ENCODE measurements at places on chromosomes 2 and 18.

- DNase-seq, result no peak
Measured at GRCh38 chr2:80670763-80671162, 366.2 kb upstream of the LRRTM1 start.

DNA sequence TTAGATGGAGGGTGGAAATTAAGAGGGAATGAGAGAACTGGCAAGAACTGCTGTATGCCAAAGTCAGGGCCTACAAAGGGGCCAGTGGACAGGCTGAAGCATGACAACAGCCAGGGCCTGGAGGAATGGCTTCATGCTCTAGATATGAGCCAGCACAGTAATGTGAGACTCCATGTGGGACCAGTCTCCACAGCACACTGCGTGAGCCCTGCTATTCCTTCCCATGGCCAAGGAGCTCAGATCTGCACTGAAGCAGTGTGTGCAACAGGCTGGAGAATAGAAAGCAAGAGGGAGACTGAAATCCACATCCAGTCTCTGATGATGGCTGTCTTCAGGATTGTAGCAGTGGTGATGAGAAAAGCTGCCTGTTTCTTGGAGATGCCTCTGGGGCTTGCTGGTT lies 162.8 kb downstream of the TPGS2 start:
- DNase-seq, result no peak

GRCh38 chr18:21632393-21632792 lies 20.3 kb downstream of the SNRPD1 start:
- no peak for DNase-seq

GRCh38 chr18:62832282-62832681 lies 116.9 kb downstream of the PHLPP1 start:
- no peak for DNase-seq

GRCh38 chr2:193847130-193847529 lies 1652.4 kb upstream of the TMEFF2 start:
- no peak for DNase-seq

GRCh38 chr2:158414538-158414937 lies 42.0 kb downstream of the CCDC148 start:
- no peak for DNase-seq

- DNase-seq, result no peak
Measured at GRCh38 chr2:113940891-113941290, 51.0 kb downstream of the ACTR3 start.

GRCh38 chr2:222796413-222797103 lies 64.3 kb upstream of the ACSL3 start:
- DNase-seq, result no peak

DNA sequence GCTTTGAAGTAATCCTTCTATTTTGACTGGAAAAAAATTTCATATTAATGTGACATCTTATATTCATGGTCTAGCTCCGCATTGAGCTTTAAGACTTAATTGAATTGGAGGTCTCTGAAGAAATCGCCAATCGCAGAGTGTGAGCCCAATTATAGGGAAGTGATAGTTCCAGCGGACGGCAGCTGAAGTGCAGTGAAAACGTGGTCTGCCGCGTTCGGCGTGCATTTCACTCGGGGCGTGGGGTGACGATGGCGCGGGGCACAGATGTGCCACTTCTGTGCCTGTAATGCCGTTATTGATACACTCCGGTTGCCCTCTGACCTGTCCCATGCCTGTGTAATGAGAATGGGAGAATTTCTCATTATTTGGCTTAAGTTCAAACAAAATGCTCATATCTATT lies 106.7 kb downstream of the TSHZ1 start:
- DNase-seq, result no peak

DNA sequence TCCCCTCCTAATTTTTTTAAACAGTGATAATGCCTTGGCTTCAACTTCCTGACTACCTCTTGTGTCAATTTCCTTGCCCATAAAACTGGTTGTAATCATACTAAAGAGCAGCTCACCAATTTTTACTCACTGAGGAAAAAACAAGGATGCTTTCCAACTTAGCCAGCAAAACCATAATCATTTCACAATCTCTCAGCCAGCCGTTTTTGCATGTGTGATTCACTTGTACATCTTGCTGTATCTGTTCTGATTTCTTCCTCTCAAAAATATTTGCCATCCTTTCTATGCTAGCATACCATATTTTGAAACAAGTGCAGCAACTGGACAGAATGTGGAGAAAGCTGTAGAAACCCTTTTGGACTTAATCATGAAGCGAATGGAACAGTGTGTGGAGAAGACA lies 60.7 kb downstream of the RAB27B start:
- no peak for DNase-seq

GRCh38 chr2:54581326-54582039 lies 125.4 kb downstream of the SPTBN1 start:
- no peak for DNase-seq

GRCh38 chr2:241217320-241218031 lies 29.0 kb downstream of the ANO7 start:
- DNase-seq, result no peak

DNA sequence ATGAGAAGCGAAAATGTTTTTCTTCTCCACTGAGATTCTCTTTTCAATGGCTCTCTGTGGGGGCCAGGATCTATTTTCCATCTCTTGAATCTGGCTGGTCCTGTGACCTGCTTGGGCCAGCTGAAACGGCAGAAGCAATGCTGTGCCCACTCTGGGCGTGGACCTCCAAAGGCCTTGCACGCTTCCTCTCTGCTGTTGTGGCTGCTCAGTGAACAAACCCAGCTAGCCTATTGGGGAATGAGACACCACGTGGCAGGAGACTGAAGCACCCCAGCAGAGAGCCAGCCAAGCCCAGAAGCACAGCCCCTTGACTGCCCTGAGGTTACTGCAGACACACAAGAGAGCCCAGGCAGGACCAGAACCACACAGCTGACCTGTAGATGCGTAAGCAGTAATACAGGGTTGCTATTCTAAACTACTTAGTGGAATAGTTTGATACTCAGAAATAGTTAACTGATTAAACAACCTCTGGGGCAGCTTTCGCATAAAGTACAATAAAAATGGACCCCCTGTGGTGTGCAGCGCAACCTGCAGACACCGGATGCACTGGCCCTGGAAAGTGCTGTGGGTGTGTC lies 221.7 kb upstream of the SH3BP4 start:
- no peak for DNase-seq

GRCh38 chr2:195670191-195670590 lies 13.2 kb downstream of the SLC39A10 start:
- no peak for DNase-seq

DNA sequence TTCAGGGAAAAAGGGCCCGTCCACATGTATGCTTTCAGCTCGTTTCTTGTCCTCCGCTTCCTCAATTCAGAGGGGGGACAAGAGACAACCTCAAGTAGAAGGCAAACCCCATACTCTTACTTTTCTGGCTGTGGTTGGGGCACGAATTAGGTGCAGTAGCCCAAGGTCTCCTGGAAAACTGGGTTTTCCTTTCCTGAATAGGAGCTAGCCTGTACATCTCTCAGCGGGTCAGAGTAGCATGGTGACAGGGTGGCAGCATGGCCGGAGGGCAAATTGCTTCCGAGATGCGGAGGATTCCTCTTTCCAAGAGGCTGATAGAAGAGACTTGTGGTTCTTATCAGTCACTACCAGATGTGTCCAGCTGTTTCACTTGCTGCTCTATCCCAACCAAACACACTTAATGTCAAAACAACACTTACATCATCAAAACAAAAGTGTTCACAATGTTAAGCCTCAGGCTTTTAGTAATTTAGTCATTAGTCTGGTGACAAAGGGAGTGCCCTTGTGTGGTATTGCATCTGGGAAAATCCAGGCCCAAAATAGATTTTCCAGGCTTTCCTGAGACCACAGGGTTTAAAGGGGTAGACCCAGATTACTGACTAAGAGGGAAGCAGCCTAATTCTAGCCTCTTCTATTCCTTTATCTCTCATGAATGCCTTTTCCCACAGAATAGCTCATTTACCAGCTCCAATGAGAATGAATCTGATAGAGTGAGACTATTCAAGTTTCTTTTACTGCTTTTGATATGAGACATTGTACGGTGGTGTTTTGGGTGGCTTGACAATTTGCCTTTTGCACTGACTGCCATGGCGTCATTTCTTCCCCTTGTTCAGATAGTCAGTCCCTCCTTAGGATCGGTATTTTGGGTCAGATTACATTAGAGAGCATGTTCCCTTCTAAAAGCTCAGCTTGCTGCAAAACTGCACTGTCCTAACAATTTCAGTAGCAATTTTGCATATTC lies 162.0 kb downstream of the LTBP1 start:
- DNase-seq, result no peak

DNA sequence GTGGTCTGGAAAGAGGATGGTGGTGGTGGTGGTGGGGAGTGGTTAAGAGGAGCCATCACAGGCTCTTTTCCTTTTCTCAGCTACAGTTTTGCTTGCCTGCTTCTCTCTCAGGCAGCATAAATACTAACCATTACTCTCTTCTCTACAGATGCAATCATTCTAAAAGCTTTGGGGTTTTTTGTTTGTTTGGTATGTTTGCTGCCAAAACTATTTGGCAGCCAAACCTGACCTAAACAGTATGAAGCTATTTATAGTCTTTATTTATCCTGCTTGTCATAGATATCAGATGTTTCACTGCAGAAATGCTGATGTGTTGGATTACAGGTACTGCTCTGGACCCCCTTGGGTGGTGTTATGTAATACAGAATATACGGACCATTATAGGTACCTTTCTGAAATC lies 15.3 kb downstream of the SIX3 start:
- no peak for DNase-seq

DNA sequence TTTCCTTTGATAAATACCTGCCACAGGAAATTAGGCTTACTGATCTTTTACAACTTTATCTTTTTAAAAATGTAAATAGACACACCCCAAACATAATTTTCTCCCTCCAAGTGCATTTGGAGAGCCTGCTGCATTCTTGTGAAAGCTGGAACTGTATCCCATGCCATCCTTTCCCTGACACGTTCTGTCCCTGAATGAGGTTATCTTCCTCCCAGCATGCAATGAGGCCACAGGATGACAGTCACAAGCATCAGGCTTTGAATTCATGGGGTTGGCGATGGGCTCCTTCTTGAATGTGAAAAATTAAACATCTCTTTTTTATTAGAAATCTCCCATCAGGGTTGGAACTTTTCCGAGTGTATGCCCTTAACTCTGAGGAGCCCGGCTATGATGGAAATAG lies 77.8 kb downstream of the CTAGE1 start:
- DNase-seq, result no peak

DNA sequence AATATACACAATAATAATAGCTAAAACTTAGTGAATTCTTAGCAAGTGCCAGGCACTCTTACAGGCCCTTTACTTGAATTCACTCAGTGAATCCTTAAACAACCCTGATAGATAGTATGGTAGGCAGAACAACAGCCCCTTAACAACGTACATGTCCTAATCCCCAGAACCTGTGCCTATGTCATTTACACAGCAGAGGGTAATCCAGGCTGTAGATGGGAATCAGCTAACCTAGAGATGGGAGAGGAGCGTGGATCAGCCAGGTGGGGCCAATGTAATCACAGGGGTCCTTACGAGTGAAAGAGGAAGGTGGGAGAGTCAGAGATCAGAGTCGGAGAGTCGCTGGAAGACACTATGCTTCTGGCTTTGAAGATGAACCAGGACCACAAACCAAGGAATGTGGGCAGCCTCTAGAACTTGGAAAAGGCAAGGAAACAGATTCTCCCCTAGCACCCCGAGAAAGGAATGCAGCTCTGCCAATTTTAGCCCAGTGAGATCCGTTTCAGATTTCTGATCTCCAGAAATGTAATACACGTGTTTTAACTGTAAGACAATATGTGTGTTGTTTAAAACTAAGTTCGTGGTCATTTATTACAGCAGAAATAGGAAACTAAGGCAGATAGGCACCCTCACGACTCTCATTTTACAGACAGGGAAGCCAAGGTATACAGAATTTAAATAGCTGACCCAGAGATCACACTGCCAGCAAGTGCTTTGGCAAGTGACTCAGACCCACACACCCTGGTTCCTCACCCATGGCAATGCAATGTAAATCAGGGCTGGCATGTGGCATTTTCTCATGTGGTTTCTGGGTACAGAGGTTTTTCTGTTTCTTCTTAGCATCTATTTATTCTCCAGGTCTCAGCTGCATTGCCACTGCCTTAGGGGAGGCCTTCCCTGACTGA lies 68.9 kb downstream of the DOCK10 start:
- no peak for DNase-seq

- DNase-seq, result no peak
Measured at GRCh38 chr18:49061239-49061990, 110.7 kb upstream of the SMAD7 start.

GRCh38 chr2:171864357-171864985 lies 29.6 kb downstream of the SLC25A12 start:
- DNase-seq, result no peak

DNA sequence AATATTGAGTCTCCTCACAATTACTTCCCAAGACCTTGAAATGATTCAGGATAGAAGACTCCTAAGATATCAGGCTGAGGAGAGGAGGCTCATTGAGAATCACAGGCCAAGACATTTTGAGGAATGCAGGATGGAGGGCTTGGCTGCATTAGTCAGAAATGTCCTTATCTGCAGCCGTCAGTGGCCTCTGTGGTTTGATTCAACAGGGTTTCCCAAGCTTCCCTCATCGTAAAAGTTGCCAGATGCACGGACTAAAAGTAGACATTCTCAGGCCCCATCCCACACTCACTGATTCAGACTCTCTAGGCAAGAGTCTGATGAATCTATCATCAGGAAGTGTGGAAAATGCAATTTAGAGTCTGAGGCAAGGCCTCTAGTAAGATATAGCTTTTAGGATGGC lies 34.0 kb upstream of the TMEM178A start:
- no peak for DNase-seq

- no peak for DNase-seq
Measured at GRCh38 chr2:120238728-120239487, 13.7 kb upstream of the RALB start.

DNA sequence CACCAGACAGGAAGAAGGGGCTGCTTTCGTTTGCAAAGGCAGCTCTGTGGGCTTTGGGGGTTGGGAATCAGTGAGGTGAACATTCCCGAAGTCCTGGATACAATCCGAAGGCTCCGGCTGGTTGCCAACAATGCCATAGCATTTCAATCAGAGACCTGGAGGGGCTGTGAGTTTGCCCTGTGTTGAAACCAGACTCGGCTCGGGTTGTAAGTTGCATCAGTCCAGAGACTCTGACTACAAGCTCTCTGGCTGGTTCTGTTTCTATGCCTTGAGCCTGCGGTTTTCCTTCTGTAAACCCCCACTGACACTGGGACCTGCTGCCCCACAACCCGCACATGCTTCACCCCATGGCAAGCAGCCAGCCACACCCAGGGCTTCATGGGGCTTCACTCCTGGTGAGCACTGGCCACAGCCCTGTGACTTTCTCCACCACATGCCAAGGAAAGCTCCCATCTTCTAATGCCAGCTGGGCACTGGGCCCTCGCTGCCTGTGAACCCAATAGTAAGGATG lies 85.7 kb upstream of the ODC1 start:
- DNase-seq, result no peak

- DNase-seq, result no peak
Measured at GRCh38 chr2:234537929-234538328, 41.0 kb upstream of the ARL4C start.

GRCh38 chr2:46411245-46411641 lies 68.1 kb upstream of the TMEM247 start:
- DNase-seq, result no peak

DNA sequence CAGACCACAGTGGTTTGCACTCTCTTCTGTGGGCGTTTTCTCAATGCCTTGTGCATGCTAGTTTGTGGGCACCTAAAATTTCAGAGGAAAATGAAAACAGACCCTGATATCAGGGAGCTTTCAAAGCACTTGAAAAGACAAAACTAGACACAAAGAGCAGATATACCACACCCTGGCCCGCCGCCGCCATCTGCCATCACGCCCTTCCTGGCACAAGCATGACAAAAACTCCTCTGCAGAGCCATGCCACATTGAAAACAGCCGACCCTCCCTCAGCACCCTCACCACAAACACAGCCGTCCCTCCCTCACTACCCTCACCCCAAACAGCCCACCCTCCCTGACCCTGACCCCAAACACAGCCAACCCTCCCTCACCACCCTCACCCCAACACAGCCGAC lies 84.8 kb upstream of the RAB6C start:
- no peak for DNase-seq

Measured in anterior cingulate cortex (tissue), 58 donors.